AG09309 (cell line): ENCODE measurements at places on chromosomes 2 and 18.
A peak's percentile ranks its signal among the peaks of the same experiment; 100 is the strongest.

DNA sequence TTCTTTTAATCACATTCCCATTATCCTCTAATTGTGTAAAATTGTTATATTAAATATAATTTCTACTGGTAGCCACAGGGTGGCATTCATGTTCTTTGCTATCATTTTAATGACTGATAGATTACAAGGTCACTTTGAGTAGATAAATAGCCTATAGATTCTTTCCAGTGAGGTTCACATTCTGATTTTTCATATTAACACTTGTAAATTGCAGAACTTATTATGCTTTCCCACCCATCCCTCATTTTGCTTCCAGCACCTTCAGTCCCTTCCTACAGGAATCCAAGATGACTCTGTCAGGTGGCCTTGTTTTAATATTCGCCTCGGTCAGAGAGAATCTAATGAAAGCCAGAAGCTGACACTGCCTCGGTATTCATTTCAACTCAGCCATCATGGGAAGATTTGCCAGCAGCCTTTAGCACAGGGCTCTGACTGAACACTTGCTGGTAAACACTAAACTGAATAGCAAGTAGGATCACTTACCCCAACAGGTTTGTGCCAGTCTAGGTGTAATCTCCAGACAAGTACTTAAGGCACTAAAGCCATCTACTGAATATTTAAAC lies 101.2 kb upstream of the FSHR start:
- DNase-seq: no peak

- no peak for DNase-seq
Measured at GRCh38 chr18:76524477-76524876, 29.4 kb upstream of the ZNF516 start.

DNA sequence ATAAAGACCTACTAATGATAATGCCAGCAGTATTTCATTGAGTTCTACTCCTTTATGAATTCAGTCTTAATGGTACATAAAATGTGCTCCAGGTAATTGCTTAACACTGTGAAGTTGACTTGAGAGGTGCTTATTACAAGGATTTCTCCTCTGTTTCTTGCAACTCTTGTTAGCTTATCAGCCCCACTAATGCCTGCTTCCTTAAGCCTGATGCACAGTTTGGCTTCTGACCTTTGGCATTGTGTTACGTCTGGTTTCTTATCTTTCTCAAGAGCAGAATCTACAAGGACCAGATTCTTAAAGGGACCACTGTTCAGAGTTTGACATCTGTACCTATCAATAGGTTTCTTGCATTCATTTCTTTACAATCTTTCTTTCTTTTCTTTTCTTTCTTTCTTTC lies 223.9 kb upstream of the CWC22 start:
- DNase-seq: no peak

- DNase-seq: no peak
Measured at GRCh38 chr2:27689424-27689823, 25.7 kb downstream of the SLC4A1AP start.

GRCh38 chr2:69717861-69718273 lies 24.1 kb upstream of the ANXA4 start:
- no peak for DNase-seq

DNA sequence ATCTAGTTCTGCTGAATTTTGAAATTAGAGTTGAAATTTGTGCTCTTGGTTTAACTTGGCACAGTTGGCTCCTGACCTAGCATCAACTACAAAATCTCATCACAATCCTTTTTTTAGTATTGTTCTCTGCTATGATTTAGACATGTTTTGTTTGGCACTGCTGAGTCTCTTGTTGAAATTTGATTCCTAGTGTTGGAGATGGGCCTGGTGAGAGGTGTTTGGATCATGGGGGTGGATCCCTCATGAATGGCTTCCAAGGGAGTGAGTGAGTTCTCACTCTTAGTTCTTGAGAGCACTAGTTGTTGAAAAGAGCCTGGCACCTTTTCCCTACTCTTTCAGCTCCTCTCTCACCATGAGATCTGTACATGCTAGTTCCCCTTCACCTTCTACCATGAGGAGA lies 605.6 kb upstream of the SLC39A10 start:
- no peak for DNase-seq

GRCh38 chr18:57921708-57922107 lies 118.6 kb upstream of the ATP8B1 start:
- DNase-seq: no peak

DNA sequence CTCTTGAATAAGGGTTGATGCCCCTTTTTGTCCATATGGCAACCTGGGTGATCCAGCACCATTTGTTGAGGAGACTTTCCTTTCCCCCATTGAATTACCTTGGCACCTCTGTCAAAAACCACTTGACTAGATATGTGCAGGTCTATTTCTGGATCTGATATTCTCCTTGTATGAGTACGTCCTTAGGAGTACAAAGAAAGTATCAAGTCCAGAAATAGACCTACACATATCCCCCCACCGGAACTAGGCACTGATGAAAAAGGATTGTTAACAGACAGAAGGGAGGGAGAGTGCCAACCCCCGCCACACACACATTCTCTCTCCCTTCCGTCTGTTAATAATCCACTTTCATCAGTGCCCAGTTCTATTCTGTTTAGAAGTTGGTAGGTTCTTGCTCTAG lies 225.0 kb downstream of the TMEM163 start:
- DNase-seq: no peak

DNA sequence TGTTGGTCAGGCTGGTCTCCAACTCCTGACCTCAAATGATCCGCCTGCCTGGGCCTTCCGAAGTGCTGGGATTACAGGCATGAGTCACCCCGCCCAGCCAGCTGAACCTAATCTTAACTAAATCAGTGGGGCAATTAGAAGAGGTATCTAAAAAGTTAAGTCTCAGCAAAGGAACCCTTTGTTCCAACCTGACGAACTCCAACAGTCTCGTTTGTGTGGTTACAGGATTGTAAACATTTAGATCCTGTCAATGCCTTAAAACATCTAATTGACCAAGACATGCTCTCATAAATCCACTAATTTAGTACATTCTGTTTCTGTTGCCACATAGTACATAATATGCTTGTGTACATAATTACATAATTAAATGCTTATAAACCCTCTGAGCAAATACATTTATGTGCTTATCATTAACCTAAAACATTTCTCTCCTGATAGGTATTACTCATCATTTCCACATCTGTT lies 31.1 kb upstream of the STK39 start:
- peak; percentile 45 for DNase-seq

DNA sequence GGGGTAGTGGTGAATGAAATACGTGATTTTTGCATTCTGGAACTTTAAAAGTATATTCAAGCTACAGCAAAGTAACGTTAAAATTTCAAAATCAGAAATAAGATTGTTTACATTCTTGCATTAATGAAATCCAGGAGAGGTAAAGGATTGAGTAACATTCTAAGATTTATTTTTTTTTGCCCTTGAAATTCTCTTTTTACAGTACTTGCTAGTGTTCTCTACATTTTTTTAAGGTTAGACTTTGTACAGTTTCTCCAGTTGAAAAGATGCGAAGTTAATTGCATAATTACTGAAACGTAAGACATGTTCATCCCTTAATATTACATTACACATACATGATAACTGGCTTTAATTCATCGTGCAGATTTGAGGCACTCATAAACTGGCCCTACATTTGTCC lies 74.5 kb downstream of the ACTR3 start:
- no peak for DNase-seq

DNA sequence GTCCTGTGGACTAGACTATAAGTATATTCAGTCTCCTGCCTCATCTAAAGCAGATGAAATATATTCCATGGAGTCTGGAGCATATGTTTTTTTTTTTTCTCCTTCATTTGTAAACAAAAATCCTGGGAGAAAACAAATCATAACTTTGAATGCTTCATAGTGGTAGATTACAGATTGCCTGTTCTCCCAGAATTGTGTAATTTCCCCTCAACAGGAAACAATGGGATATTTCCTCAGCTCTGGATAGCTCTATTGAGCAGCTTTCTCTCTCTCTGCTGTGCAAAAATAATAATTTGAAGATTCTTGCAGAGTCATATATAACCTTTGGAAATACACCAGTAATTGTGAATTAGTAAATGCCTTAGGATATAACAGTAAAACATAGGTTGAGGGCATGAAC lies 1406.6 kb upstream of the ACVR2A start:
- DNase-seq: no peak

- no peak for DNase-seq
Measured at GRCh38 chr18:35549564-35549963, 32.0 kb upstream of the GALNT1 start.

- no peak for DNase-seq
Measured at GRCh38 chr2:63840081-63840784, 1.5 kb upstream of the UGP2 start.

- peak; percentile 52 for DNase-seq
Measured at GRCh38 chr2:31335921-31336585, 78.5 kb downstream of the XDH start.

- no peak for DNase-seq
Measured at GRCh38 chr2:55601849-55602248, 15.6 kb downstream of the PPP4R3B start.

GRCh38 chr18:8491516-8491915 lies 117.7 kb upstream of the RAB12 start:
- no peak for DNase-seq

GRCh38 chr18:46411191-46411828 lies 245.7 kb downstream of the LOXHD1 start:
- no peak for DNase-seq

DNA sequence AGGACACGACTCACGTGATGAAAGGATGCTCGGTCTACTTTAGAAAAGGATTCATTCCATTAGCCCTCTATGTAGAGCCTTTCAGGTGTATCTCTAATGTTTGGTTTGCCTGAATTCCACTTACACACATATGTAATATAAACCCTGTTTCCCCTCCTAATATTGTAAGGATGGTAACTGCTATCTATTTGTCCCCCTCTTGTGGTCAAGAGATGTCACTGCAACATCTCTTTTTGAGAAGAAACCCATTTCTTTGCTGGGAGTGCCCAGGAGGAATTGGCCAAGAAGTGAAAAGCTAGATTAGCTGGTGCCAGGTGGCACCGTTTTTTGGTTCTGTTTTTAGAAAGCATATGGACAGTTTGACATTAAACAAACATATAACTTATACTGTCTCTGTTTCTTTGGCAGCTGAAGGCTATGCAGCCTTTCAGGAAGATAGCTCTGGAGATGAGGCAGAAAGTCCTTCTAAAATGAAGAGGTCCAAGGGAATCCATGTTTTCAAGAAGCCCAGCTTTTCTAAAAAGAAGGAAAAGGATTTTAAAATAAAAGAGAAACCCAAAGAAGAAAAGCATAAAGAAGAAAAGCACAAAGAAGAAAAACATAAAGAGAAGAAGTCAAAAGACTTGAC lies 41.2 kb downstream of the RALBP1 start:
- no peak for DNase-seq

- DNase-seq: no peak
Measured at GRCh38 chr2:195959341-195959740, 109.3 kb downstream of the DNAH7 start.

- DNase-seq: no peak
Measured at GRCh38 chr18:3238742-3239141, 8.9 kb upstream of the MYL12A start.

GRCh38 chr2:209875270-209875669 lies 103.6 kb downstream of the UNC80 start:
- no peak for DNase-seq

GRCh38 chr18:74972354-74972753 lies 236.6 kb downstream of the PTGR3 start:
- no peak for DNase-seq

DNA sequence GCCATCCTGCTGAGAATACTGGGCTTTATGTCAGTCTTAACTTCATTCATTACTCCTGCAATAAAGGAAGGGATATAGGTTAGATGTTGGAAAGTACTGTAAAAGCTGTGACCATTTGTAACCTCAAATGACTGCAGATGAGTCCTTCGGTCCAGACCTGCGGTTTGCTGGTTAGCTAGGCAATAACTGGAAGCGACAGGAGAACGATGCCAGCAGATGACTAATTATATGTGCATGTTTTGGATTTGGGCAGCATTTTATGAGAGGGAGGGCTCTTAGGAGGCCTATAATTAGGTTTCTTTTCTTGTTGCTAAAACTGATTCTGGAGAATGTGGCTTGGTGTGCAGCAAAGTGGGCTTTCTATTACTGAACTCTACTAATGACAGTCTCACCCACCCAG lies 205.6 kb downstream of the TMEM182 start:
- DNase-seq: peak; percentile 0

DNA sequence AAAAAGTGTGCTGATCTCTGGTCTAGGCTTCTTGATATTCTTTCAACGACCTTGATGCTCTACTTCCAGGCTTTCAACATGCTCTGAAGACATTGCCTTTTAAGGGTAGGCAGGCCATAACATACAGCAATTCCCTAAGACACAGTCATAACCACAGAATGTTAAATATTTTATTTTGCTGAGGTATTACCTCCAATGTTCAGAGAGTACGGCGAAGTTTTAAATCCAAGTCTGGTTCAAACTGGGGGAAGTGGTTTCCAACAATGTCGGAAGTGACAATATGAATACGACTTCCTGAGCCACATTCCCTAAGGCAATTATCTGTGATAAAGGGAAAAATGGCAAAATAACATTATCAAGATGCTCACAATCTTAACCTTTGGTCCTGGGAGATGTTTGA lies 1077.9 kb upstream of the PIK3C3 start:
- no peak for DNase-seq

GRCh38 chr2:207014424-207014823 lies 75.1 kb downstream of the CPO start:
- DNase-seq: no peak

GRCh38 chr2:27914041-27914804 lies 23.7 kb downstream of the BABAM2 start:
- no peak for DNase-seq

GRCh38 chr2:191634791-191635190 lies 43.1 kb upstream of the NABP1 start:
- DNase-seq: no peak

DNA sequence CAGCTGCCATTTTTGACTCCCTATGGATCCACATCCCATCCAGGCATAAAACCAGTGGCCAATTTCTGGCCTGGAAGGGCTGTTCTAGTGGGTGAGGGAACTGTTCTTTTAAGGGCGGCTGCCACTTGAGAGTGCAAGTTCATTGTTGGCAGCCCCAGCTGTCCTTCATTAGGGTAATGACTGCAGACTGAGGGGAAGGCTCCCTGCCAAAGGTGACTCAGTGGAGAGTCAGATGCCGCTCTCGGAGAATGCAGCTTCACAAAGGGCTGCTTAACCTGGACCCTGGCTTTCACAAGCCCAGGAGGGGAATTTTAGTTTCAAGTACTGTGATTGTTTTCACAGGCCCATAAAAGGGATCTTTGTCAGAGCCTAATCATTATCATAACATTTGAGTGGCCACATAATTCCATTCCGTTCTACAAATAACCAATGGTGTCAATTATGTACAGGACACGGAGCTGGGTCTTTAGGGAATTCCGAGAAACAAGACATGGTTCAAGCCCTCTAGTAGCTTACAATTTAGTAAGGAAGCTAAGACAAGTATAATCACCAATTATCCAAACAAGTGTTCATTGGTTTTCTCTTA lies 235.7 kb downstream of the CDCA7 start:
- peak; percentile 92 for DNase-seq
